ENCODE measurements at places on chromosomes 2 and 18.

GRCh38 chr2:142307616-142308115, 176.8 kb upstream of the LRP1B start:
- no peak for DNase-seq

DNA sequence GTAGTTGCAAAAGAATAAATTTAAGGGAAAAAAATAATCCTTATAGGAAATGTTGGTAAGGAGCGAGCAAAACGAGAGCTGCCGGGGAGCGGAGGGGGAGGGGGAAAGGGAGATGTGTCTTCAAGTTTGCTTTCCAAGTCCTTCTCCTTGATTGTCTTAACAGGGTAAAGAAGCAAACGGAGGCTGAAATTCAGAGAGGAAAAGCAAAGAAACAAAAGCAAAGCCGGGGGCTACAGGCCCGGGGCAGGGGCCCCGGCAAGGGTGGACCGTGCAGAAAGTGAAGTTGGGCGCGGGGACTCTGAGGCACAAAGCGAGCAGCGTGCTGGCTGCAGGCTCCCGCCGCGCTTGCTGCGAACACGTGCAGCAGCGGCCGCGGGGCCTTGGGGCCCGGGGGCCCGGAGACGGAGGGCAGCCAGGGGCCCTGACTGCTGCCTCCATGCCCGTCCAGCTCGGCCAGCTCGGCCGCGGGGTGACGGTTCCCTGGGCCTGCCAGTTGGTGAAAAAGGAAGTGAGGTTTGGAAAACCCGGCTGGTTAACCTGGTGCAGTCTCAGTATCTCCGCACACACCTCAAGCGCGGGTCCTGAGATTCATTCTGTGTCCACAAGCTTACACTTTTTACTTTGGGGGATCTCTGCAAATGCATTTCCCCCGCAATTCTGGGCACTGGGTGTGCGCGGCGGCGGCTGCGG, 4.1 kb downstream of the BCL11A start:
- peak; percentile 22 for DNase-seq

- DNase-seq: peak; percentile 20
Measured at GRCh38 chr2:150007815-150008430, 420.3 kb upstream of the MMADHC start.

- DNase-seq: no peak
Measured at GRCh38 chr18:59718464-59719157, 21.4 kb upstream of the CCBE1 start.

DNA sequence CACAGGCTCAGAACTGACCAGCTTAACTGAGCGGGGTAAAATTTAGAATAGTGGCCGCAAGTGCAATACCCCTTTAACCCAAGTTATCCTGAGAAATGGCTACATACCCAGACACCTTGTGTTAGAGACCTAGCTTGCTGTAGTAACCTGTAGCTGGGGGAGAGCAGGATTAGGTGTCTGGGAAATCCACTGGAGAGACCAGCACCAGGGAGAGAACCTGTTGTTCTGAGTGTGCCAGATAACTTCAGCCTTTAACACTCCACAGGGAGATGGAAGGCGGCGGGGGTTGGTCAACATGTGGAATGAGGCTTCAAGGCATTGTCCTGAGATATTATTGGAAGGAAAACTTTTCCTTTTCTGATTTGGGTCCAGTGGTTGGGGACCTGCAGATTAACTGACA, 356.0 kb downstream of the PTPRM start:
- DNase-seq: no peak

- DNase-seq: no peak
Measured at GRCh38 chr18:3246635-3247239, 864 bp upstream of the MYL12A start.

DNA sequence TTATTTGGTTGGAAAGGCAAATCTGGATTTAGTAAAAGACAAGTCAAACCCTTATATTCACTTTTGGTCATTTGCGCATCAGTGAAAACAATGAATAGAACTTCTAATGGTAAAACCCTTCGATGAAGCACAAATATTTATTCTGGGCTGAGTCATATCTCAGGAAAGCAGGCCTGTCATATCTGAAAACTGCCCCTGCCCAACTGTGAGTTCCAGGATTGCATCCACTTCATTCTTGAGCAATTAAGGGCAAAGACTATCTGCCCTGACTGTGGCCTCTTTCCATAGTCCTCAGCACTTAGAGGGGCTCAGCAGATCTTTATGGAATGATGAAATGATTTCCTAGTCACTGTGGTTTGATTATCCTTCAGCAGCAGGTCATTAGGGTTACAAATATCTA, 795.2 kb upstream of the ID2 start:
- DNase-seq: peak; percentile 3

DNA sequence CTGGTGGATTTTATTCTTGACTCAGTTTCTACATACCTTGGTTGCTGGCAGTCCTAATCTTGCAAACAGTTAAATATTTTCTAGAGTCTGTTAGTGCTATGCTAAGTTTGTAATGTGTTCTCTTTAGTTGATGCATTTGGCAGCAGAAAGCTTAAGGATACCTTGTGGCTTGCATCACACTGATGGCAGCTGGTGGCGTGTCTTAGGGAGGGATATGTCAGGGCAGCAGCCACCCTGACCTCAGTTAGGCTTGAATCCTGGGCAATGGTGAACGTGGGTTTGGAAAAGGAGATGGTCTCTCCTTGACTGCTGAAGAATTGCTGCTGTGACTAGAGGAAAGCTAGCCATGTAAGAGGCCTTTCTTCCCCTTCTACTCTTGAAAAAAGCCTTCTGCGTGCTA, 4.2 kb downstream of the IAH1 start:
- DNase-seq: no peak

GRCh38 chr2:203936535-203936934, at the start of gene ICOS:
TSS of gene ICOS (plus strand) at chr2:203936763. CDS start at chr2:203936815, 52 bp downstream.
- no peak for DNase-seq
